ENCODE measurements at places on chromosomes 7 and 10. TPM values are rescaled to one million over a fixed set of nuclear protein-coding genes. Genes with fewer than 3 reads are reported as not detected.

ABCC2 gene
- total RNA-seq = 1.7 TPM

DNA sequence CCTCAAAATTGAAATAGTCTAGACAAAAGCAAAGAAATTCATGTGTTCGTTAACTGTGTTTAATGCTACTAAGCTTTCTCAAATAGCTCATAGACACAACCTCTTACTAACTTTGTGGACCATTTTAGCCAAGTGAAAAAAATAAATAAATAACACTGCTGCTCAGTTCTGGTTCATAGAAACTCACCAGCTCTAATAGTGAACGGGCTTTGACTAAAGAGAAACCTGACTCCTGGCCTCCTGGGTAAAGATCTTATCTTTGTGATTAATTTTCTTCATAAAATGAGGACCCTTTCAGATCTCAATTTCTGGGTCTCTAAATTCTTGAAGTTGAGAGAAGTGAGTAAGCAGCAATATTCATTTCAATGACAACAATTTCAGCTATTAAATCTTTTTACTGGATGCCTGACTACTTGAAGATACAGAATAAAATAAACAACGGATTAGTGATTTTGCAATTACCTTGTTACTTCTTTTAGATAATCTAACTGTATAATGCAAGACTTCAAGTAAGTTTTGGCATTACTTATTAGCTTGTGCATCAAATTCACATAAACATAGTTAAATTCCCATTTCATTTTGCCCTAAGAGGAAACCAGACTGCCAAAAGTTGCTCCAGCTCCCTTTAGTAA is 3.1 kb downstream of the CADPS2 start:
- no peak for DNase-seq

- DNase-seq = no peak
These were observed 254.9 kb downstream of the SORCS3 start for GRCh38 chr10:104895981-104896380.

DNA sequence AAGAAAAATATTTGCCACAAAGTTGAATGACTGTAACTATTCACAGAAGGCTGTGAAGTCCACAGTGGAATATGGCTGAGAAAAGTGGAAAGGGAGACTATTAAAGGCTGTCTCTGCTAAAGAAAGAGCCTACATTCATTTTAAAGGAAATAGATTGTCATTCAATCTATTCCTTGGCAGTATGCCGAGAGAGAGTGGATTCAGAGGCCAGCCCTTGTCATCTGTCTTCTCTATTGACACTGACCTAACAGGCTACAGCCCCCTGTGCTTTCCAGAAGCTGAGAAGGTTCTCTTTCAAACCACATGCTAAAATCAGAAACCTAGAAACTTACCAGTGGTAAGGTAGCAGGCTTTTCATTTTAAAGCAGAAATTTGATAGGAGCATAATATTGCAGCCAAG is 12.1 kb downstream of the ODAD2 start:
- no peak for DNase-seq

DNA sequence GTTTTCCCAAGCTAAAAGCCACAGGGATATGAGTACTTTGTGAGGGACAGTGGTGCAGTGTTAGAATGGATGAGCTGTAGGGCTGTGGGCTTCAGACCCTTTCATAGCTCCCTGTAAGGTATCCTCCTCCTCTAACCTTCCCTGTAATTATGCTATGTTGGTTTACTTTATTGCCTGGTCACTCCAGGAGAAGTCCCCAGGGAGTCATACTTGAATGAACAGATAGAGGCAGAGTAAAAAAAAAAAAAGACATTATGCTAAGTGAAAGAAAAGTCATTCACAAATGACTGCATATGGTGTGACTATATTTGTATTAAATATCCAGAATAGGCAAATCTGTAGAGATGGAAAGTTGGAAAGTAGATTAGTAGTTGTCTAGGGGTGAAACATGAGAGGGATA is 434.4 kb downstream of the AUTS2 start:
- DNase-seq = no peak

DNA sequence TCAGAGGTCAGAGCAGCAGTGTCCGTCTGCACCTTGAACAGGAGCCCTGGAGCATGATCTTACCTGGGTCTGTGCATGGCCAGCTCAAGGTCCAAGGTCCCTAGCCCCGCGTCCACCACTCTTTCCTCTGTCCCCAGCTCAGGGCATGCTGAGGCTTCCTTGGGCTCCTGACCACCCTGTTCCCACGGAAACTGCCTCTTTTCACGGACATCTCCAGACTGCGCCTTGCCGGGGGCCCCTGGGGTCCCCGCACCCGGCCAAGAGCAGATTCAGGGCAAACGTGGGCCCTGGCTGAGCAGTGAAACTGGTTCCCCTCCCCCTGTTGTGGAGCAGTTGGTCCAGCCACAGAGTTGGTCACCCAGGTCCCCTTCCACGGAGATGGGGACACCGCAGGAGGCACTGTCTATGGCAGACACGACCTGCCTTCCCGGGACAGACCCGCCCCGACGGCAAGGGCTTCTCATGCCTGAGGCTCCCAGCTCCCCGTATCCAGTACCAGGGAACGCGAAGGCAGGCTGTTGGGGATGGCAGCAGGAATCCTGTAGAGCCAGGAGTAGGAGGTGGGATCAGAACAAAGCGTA is 217.4 kb upstream of the PPP2R2D start:
- DNase-seq = no peak

MRLN gene
- total RNA-seq = not detected

OIT3 gene
- not detected for total RNA-seq

DNA sequence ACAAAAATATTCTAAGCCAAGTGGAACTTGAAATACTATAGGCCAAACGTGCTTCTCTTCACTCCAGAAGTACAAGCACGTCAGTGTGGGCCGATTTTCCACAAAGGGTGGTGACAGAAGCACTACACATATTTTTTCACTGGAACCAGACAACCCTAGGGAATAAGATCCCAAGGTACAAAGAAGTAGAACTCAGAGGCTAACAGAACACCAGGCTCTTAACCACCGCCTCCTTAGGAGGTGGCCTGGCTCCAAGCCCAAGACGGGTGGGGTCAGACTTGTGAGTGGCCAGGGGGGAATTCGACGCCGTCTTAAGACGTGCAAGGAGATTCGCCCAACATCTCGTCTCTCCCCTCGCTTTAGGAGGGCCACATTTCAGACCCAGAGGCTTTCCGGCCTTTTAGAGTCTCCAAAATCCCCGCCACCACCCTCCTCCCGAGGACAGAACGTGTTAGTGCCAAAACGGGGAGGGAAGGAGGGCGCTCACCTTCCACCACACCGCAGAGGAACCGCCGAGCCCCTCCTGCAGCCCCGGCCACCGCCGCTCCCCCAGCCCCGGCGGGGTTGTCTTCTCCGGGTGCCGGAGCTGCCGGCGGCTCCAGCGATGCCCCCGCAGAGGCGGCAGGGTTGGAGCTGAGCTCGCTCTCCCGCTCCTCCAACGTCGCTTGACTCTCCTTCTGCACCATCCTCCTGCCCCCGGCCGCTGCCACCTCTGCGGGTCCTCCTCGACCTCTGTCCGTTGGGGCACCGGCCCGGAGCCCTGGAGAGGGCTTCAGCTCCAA is 716 bp downstream of the OGA start:
- DNase-seq = peak; percentile 86

DNA sequence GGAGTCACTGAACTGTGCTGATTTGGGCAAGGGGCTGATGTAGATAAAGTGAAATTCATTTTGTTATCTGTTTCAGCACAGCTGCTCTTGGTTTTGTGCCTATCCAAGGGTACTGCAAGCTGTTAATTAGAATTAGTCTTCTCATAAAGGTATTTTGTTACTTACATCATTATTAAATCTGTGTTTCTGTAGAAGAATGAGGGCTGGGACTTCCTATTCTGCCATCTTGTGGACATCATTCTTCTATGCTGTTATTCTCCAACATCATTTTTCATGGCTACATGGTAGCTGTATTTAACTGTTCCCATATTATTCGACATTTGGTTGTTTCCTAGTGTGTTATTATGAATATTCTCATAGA is 76.2 kb upstream of the CCDC71L start:
- DNase-seq = peak; percentile 72

ZNF425 gene
- total RNA-seq = 2.0 TPM

GRCh38 chr7:132560825-132561529 is 15.3 kb downstream of the PLXNA4 start:
- DNase-seq = no peak

DNA sequence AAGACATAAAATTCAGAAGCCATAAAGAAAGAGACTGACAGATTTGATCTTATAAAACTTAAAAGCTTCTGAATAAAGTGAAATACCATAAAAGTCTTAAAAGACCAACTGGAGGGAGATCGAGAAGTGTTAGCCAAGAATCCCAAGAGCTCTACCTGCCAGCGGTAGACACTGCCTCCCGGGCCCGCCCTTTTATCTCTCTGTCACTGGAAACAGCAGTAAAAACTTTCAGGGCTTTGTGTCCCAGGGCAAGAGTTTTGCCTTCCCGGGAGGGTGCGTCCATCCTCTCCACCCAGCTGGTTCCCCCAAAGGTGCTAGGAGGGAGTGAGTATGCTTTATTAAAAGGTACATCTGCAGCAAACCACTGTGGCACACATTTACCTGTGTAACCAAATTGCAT is 5.8 kb downstream of the PLA2G12B start:
- no peak for DNase-seq

DNA sequence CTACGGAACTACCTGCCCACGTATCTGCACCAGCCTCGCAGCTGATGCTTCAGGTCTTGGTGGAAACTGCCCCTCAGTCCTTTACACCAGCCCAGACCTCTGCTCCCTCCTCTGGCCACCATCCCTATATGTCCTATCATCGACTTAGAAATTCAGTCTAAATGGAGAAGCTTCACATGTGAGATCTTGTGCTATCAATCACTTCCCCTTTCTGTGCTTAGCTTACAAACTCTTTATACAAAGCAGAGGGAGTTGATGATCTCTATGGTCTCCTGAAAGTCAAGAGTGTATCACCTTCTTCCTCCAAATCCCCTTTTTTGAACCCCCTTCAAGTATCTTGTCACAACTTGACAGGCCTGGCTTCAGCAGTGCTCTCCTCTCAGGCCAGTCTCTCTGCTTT is 30.7 kb downstream of the ZNF777 start:
- DNase-seq = no peak

- DNase-seq = no peak
These were observed 159.5 kb upstream of the HGF start for GRCh38 chr7:81929386-81929785.

- no peak for DNase-seq
These were observed 359.1 kb downstream of the ANKRD7 start for GRCh38 chr7:118583641-118584040.

DNA sequence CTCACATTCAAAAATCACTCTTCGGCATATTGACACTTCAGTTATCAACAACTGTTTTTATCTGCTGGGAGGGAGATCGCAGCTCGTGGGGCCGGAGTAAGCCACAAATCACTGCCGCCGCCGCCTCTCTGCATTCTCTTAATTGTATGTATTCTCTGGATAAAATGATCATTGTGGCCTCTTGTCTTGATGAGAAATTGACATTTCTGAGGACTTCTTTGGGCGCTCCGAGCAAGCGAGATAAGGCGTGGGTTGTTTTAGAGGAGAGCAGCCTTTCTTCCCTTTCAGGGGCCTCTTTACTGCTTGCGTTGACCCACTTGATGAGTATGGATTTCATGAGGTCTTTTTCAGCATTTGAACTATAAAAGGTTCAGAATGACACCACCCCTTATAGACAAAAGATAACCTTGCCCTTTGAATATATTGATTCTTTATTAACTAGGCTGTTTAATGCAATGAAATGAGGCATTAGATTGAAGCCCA is 130.6 kb downstream of the EBF3 start:
- DNase-seq = no peak
